ENCODE measurements at places on chromosomes 6 and 20.

DNA sequence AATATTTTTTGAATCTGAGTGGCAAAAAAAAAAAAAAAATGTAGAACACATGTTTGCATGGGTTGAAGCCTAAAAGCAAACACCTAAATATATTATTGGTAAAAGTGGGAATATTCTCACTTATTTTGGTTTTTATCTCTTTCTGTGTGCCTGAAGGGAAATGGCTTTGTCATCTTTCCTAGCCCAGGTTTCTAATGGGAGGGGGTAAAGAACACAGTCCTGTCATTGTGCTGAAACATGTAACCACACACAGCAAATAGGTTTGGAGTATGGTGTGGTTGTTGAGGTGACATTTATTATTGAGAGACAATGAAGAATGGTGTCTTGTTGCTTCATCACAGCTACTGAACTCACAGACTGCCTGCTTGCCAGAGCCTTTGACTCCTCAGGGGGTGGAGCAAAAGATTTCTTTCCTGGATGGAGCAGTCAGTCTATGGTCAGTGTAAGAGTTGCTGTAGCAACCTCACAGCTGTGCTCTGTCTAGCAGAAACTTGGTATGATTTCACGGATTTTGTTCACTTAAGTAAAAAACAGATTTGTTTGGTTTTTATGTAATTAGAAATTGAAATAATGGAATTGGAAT is 70.2 kb downstream of the CEP57L1 start:
- no peak for DNase-seq

- no peak for DNase-seq
Measured at GRCh38 chr20:47290666-47291430, 65.7 kb downstream of the ZMYND8 start.

DNA sequence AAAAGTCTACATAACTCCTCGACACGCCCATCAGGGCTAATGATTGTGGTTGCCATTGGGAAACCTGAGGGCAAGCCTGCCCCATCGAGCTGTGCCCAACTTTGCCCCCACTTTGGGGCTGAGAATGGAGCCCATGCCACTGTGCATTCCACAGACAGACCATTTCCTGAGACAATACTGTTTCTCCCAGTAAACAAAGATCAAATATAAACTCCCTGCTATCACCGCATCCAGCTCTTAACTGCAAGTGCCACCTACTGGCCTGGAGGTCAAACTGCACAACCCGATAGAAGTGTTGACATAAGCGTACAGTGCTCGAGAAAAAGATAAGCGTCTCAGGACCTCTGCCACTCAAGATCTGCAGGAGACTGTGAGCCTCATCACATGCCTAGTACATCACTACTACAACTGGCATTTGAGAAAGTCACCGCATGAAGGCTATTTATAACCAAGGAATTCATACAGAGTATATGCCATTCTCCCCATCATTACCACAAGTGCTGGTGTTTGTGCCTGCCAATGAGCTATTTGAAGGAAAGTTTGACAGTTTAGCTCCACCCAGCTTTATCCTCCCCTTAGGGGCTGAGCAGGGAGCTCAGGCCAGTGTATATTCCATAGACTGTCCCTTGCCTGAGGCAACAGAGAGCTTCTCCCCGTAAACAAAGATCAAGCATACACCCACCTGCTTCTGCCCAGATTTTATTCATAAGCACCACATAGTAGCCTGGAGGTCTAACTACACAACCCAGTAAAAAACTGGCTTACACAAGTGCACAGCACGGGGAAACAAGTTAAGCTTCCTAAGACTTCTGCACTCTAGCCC is 4.5 kb upstream of the DEFB126 start:
- peak; percentile 47 for DNase-seq

DNA sequence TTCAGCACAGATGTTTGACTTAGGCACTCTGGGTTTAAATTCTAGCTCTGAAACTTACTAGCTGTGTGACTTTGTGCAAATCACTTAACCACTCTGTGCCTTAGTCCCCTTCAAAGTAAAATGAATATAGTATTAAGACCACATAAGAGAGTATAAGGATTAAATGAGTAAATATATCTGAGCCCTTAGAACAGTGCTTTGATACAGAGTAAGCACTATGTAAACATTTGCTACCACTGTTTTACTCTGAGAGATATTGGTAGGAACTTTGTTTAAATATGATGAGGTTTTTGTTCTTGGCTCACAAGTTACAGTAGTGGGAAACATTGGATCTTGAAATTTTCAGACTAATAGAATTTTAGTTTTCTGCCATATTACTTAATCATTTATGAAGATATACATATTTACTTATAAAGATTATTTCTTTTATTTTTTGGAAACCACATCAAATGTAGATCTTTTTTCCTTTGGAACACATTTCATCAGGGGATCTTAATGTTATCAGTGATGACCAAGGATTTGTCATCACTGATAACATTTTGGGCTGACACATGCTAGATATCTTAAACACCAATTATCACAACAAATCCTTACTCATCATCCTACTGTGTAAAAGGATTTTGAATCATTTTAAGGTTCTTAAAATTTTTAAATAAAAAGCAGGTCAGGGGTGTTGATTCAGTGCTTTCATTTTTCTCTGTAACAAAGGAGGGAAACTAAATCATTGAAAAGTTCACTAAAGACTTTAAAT is 226.2 kb downstream of the EYA4 start:
- DNase-seq = no peak

DNA sequence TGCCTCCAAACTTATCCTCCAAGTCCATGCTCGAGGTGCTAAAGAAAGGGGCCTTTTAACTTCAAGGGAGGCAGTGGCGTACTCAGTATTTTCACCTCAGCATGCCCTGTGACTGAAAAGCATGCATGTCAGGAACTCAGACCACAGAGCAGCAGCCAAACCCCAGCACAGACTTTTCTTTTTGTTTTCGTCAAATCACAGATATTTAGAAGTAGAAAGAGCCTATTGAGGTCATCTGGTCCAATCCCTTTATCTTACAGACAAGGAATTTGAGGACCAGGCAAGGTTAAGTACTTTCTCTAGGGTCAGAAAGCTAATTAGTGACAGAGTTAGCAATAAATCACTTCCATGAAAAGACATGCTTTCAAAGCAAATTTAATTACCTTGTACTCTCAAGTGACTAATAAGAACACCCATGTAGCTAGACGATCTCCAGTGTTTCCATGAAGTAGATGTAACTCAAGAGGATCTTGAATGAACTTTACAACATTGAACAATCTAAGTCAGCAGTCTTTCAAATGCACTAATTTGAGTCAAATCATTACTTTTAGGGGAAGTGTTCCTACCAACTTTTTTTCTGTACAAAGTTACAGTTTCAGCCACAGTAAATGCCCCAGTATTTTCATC is 35.9 kb downstream of the MOXD1 start:
- peak; percentile 99 for DNase-seq

DNA sequence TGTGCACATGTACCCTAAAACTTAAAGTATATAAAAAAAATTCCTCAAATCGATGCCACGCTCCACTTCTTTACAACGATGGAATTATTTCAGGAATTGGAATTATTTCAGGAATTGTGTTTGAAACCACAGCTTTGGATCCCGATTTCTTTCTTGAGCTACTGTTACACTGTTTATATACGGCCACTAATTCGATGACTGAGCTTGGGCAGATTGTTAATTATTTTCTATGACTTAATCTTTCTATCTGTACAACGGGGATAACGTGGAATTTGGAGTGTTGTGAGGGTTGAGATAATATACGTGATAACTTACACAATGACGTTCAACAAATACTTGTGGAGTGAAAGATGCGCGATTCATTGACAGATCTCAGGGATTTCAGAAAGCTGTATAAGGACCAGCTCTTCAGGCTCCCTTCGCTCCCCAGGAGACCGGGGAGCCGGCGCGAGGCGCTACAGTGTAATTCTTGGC is 171.3 kb downstream of the SLC16A10 start:
- DNase-seq = no peak

- DNase-seq = no peak
Measured at GRCh38 chr6:25366903-25367545, 87.8 kb downstream of the CARMIL1 start.

DNA sequence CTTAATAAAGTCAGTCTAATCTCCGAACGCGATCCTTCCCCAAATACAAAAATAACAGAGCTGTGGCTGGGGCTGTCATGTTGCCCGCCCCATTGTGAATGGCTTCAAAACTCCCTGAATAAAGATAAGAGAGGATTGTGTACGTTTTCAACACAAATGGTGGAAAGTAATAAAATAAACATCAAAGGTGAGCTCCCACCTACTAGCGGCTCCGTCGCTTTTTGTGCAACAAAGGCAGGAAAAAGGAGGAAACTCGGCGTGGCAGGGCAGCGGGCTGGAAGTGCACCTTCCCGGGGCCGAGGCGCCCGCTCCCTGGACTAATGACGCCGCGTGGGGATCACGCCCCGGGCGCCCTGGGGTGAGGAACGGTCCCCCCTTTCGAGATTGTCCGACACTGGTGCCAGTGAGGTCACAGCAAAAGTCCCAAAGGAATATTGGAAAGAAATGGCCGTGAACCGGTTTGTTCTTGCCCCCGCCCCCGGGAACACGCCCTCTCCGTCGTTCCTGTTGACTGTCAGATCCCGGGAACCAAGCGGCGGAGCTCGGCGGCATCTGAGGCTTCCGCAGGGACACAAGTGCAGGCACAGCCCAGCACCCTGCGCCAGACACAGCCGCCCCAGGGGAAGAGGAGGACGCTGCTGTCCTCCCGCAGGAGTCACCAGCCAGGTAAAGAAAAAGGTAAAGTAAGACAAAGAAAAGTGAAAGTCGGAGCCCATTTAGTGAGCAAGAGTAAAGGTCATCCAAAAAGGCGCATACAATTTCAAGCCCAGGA is 1.1 kb upstream of the FOXQ1 start:
- DNase-seq = no peak

- DNase-seq = no peak
Measured at GRCh38 chr6:113121571-113121970, 735.6 kb upstream of the MARCKS start.

DNA sequence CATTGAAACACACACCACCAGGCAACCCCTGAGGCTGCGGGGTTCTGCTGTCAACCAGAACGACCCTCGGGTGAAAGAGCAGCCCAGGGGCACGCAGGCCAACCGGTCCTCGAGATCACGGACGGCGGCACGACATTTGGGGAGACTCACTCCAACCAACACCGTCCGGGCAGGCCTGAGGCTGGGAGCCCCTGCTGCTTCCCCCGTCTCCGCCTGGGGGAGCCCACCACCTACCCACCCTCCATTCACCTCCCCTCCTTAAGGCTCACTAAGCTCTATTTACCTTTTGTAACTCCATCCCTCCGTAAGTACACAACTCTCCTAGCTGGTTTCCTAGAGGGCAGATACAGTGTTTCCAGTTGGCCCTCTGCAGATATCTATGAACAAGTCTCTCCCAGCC is 971.3 kb upstream of the DEFB115 start:
- no peak for DNase-seq

DNA sequence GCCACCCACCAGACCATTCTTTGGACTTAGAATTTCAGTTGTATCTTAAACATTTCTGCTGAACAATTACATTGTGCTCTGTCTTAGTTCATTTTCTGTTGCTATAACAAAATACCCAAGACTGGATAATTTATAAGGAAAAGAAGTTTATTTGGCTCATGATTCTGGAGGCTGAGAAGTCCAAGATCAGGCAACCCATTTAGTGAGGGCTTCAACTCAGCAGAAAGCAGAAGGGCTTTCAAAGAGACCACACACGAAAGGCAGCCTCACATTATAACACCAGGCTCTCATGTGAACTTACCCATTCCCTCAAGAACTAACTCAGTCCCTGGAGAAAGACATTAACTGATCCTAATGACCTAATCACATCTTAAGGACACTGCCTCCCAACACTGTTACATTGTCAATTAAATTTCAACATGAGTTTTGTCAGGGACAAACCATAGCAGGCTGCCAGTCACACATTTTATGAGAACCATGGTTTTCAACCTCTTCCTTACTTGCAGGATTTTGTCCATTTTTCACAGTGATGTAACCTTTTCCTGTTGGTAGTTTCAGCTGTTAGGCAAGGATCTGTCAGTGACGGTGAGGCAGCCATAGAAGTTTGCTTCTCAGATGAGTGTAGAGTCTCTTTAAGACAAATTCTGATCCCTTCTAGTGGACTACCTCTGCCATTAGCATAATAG is 399.6 kb upstream of the SOX4 start:
- no peak for DNase-seq

DNA sequence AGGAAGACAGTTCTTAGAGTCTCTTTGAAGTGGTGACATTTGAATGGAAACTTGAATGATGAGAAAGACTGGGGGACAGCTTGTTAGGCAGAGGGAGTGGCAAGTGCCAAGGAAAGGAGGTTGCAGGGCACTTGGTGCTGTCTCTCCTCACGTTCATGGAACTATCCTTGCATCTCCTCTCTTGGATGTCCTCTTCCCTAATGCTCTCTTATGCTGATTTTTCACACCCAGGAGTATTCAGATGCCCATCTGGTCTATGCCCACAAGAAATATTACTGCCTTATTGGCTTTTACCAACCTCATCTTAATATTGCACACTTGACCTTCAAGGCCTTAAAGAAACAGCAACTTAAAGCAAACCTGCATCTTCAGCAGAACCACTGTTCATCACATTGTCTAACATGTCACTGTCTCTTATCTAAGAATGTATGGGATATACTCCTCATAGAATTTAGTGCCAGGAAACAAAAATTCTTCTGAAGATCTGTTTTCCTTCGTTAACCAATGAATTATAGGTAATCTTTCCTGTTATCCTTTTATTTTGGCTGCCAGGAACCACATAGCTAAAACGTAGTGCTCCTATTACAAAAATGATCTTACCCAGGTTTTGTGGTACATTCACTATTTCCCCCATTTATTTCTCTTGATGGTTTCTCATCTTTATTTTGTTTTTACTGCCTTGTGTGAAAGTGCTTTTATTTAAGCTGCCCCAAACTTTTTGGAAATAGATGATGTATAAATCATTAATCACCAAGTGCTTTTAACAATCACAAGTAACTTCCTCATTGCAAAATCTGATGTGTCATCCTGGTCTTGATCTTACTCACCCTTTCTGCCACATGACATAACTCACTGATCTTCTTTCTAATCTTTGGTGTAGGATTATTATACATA is 12.8 kb downstream of the RGS17 start:
- no peak for DNase-seq

- no peak for DNase-seq
Measured at GRCh38 chr6:35419417-35419816, 32.7 kb upstream of the FANCE start.

Measured in SK-N-DZ (cell line).